NCI-H510A (cell line): ENCODE measurements at places on chromosomes 13 and 19.

DNA sequence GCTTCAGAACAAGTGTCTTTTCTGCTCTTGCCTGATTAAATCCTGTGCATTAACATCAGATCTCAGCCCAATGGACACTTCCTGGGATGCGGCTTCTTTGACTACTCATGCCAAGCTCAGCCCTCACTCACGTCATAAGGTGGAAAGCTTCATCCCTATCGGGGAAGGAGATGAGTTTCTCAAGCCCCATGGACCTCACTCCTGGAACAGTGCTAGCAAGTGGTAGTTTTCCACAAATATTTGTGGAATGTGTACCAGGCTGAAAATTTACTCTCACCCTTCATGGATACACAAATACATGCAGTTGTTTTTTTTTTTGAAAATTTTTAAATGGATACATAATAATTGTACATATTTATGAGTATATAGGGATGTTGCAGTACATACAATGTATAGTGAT is 34.6 kb upstream of the FARP1 start:
- DNase-seq: no peak

DNA sequence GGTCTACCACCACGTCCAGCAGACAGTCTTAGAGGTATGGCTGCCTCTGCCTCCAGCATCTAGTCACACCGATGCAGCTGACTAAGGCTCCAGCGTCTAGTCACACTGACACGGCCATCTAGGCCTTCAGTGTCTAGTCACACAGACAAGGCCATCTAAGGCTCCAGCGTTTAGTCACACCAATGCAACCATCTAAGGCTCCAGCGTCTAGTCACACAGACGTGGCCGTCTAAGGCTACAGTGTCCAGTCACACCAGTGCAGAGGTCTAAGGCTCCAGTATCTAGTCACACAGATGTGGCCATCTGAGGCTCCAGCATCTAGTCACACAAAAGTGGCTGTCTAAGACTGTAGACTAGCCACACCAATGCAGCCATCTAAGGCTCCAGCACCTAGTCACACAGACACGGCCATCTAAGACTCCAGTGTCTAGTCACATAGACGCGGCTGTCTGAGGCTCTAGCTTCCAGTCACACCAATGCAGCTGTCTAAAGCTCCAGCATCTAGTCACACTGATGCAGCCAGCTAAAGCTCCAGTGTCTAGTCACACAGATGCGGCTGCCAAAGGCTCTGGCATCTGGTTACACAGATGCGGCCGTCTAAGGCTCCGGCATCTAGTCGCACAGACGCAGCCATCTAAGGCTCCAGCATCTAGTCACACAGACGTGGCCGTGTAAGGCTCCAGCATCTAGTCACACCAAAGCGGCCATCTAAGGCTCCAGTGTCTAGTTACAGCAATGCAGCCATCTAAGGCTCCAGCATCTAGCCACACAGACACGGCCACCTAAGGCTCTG is 55.1 kb downstream of the KLF2 start:
- no peak for DNase-seq

GRCh38 chr19:10690341-10690781 is 10.9 kb upstream of the QTRT1 start:
- DNase-seq: no peak

GRCh38 chr13:48731001-48731658 is 77.4 kb downstream of the CYSLTR2 start:
- no peak for DNase-seq

DNA sequence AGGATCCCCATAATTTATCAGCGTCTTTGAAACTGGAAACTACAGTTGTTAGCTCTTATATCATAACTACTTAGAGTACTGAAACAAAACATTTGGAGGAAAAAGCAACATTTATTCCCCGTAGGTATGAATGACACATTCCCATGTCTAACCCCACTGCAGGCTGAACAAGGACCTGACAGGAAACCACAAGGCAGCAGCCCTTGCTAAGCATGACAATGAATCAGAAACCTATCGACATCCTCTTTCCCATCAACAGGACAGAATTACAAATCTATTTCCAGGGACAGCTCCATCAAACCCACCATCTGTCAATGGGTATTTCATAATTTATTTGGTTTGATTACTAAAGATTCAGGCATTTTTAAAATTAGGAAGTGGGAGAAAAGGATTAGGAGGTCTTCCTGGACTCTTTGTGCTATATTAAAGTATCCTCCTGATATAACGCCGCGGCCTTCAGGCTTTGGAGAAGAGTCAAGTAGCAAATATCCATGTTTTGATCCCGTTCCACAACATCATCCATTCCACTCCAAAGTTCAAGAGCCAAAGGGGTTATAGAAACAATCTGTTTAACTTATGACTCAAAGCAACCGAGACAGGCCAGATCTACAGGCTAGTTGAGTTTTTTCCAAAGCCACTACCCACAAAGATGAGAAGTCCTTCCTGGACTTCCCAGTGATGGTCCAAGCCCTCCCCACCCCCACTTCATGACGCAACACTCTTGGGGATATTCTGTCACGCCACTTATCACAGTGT is 51.1 kb downstream of the FAM216B start:
- DNase-seq: no peak

GRCh38 chr13:44643256-44643655 is 67.1 kb upstream of the TSC22D1 start:
- DNase-seq: no peak

DNA sequence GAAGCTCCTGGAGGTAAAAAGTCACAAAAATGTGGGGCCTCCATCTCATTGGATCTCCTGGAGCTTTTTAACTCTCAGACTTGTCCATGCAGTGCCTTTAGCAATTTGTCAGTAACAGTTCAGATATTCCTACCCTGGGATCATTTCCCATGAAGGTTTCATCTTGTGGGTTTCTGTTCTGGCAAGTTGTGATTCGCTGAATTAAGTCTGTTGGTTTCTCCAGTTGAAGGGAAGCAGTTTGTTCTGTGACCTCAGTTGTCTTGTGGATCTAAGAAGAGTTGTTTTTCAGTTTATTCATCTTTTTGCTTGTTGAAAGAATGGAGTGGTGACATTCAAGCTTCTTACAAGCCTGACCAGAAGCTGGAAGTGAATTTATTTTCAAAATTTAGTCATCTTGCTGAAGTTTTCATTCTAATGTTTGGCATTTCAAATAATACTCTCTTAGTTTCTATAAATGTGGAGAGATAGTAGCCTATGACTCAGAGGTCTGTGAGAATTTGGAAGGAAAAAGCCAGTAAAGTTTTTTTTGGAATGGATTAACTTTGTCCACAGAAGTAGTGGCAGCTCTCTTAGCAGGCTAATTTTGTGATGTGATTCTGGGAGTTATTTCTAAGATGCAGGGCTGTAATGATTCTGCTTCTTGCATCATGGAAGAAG is 120.1 kb upstream of the CSNK1A1L start:
- no peak for DNase-seq
